Upper lobe of left lung (tissue), 6 donors: ENCODE measurements at places on chromosomes 3 and 15. TPM values are rescaled to one million over a fixed set of nuclear protein-coding genes. Genes with fewer than 3 reads are reported as not detected.

Gene WDR49
- 25.1 TPM for total RNA-seq

Gene POLQ
- under 0.01 TPM for total RNA-seq

Gene ACTC1
- total RNA-seq = not detected

Gene NPAP1
- not detected for total RNA-seq

Gene NLGN1
- total RNA-seq = 2.2 TPM

Gene SFMBT1
- 24.5 TPM for total RNA-seq

Gene USP19
- total RNA-seq = 64.4 TPM

Gene B3GNT5
- total RNA-seq = 44.5 TPM

Gene TMCO5A
- not detected for total RNA-seq

- H3K27me3 ChIP-seq = no peaks in the 10 kb centered on the region
- no peak overlapping the region for H3K27ac ChIP-seq
- DNase-seq = no peak
- H3K4me3 ChIP-seq = no peak overlapping the region
These were observed 70.6 kb downstream of the USF3 start for GRCh38 chr3:113625834-113626233.

GRCh38 chr3:196203846-196204245 lies 7.4 kb downstream of the ZDHHC19 start:
- H3K36me3 ChIP-seq = no peaks in the 10 kb centered on the region
- peaks cover 11% of the 10 kb centered on the region for H3K4me1 ChIP-seq
- no peak for DNase-seq
- no peaks in the 10 kb centered on the region for H3K27me3 ChIP-seq
- no peak overlapping the region for H3K27ac ChIP-seq
- H3K4me3 ChIP-seq = no peak overlapping the region

GRCh38 chr15:65841121-65841930 lies 28.0 kb upstream of the RAB11A start:
- no peaks in the 10 kb centered on the region for H3K36me3 ChIP-seq
- H3K4me1 ChIP-seq = peaks cover 34% of the 10 kb centered on the region
- DNase-seq = no peak
- peak overlapping the region; percentile 69 for H3K27ac ChIP-seq
- H3K4me3 ChIP-seq = peak overlapping the region; percentile 19
- no peaks in the 10 kb centered on the region for H3K27me3 ChIP-seq

DNA sequence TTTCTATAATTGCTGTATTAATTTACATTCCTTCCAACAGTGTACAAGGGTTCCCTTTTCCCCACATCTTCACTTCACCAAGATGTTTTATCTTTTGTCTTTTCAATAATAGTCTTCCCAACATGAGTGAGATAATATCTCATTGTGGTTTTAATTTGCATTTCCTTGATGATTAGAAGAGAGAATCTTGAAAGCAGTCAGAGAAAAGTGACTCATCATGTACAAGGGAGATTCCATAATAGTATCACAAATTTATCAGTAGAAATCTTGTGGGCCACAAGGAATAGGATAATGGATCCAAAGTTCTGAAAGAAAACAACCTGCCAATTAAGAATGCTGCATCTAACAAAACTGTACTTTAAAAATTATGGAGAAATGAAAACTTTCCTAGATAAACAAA lies 189.3 kb downstream of the NECTIN3 start:
- no peaks in the 10 kb centered on the region for H3K27me3 ChIP-seq
- H3K4me1 ChIP-seq = no peaks in the 10 kb centered on the region

- no peaks in the 10 kb centered on the region for H3K36me3 ChIP-seq
- H3K27ac ChIP-seq = no peak overlapping the region
- H3K4me1 ChIP-seq = peaks cover 3% of the 10 kb centered on the region
- no peaks in the 10 kb centered on the region for H3K27me3 ChIP-seq
- H3K4me3 ChIP-seq = no peak overlapping the region
- DNase-seq = no peak
These were observed 120.9 kb upstream of the PDZRN3 start for GRCh38 chr3:73745526-73746191.

GRCh38 chr3:185744997-185745843 lies 79.6 kb downstream of the IGF2BP2 start:
- no peak for DNase-seq
- H3K36me3 ChIP-seq = no peaks in the 10 kb centered on the region
- H3K4me3 ChIP-seq = no peak overlapping the region
- H3K4me1 ChIP-seq = peaks cover 16% of the 10 kb centered on the region
- H3K27me3 ChIP-seq = no peaks in the 10 kb centered on the region

GRCh38 chr15:30922480-30923311 lies 19.0 kb downstream of the FAN1 start:
- H3K36me3 ChIP-seq = peaks cover 22% of the 10 kb centered on the region
- no peaks in the 10 kb centered on the region for H3K27me3 ChIP-seq
- no peaks in the 10 kb centered on the region for H3K4me1 ChIP-seq
- no peak overlapping the region for H3K27ac ChIP-seq
- H3K4me3 ChIP-seq = no peak overlapping the region
- DNase-seq = peak; percentile 34

- no peaks in the 10 kb centered on the region for H3K27me3 ChIP-seq
- no peak for DNase-seq
- H3K27ac ChIP-seq = no peak overlapping the region
- peaks cover 24% of the 10 kb centered on the region for H3K4me1 ChIP-seq
- H3K36me3 ChIP-seq = peaks cover 4% of the 10 kb centered on the region
- H3K4me3 ChIP-seq = no peak overlapping the region
These were observed 5.1 kb downstream of the TEX264 start for GRCh38 chr3:51676102-51676640.

DNA sequence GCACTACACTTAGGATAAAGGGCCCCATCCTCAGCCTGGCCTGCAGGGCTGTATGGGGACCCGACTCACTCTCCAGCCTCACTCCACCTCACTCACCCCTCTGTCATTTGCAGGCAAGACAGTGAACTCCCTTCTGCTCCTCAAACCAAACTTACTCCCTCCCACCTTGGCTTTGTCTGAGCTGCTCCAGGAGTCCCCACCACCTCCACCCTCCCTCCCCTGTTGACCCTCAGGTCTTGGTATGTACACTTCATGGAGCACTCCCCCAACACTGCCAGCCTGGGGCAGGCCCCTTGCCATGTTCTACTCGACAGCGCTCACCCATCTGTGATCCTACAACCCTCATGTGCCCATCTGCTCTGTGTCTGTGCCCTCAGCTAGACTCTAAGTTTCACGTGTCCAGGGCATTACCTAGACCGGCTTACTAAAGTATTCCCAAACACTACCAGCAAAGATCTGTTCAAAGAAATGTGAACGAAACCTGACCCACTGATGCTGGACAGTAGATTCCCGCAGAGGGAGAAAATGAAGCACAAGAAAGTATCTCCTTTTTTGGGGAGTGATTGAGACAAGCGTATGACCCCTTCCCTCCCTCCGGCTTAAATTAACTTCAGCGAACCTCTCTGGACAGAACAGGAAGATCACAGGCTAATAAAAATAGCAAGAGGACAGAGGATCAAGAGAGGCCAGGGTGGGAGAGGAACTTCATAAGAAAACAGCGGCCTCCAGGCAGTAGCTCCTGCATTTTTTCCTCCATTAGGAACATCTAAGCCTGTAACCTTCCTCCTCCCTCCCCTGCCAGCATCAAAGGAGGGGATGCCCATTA lies 113.2 kb downstream of the RFTN1 start:
- no peak for DNase-seq
- no peaks in the 10 kb centered on the region for H3K36me3 ChIP-seq
- peak overlapping the region; percentile 50 for H3K27ac ChIP-seq

GRCh38 chr3:9644245-9644644 lies 5.1 kb upstream of the MTMR14 start:
- no peaks in the 10 kb centered on the region for H3K36me3 ChIP-seq
- no peak for DNase-seq
- no peak overlapping the region for H3K4me3 ChIP-seq
- H3K27ac ChIP-seq = no peak overlapping the region

GRCh38 chr3:113571360-113571759 lies 39.0 kb downstream of the SIDT1 start:
- DNase-seq = no peak
- H3K27me3 ChIP-seq = no peaks in the 10 kb centered on the region
- H3K36me3 ChIP-seq = no peaks in the 10 kb centered on the region
- H3K27ac ChIP-seq = no peak overlapping the region
- H3K4me3 ChIP-seq = no peak overlapping the region
- no peaks in the 10 kb centered on the region for H3K4me1 ChIP-seq

GRCh38 chr3:65796676-65797075 lies 242.0 kb downstream of the MAGI1 start:
- H3K27ac ChIP-seq = no peak overlapping the region
- no peak overlapping the region for H3K4me3 ChIP-seq
- no peaks in the 10 kb centered on the region for H3K27me3 ChIP-seq

- H3K27ac ChIP-seq = no peak overlapping the region
- DNase-seq = no peak
- no peaks in the 10 kb centered on the region for H3K36me3 ChIP-seq
These were observed 54.0 kb downstream of the SNTN start for GRCh38 chr3:63706321-63707085.

- no peaks in the 10 kb centered on the region for H3K4me1 ChIP-seq
- no peaks in the 10 kb centered on the region for H3K36me3 ChIP-seq
- H3K27ac ChIP-seq = no peak overlapping the region
- H3K27me3 ChIP-seq = no peaks in the 10 kb centered on the region
- H3K4me3 ChIP-seq = no peak overlapping the region
These were observed 225.1 kb upstream of the NDN start for GRCh38 chr15:23912191-23912590.

DNA sequence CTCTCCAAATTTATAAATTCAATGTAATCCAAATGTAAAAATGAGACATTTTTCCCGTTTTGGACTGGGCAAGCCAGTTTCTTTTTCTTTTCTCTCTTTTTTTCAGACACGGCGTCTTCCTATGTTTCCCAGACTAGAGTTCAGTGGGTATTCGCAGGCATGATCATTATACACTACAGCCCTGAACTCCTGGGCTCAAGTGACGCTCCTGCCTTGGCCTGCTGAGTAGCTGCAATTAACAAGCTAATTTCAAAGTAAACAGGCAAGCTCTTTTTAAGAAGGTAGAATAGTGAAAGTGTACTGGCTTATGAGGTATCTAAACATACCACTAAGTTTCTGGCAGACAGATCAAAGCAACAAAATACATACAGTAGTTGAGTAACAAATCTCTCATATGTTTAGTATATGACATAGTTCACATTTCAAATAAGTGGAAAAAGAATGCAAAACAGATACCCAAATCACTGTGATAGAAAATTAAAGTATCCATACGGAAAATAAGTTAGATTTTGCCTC lies 13.5 kb downstream of the HIGD1A start:
- no peaks in the 10 kb centered on the region for H3K36me3 ChIP-seq
- H3K4me1 ChIP-seq = peaks cover 7% of the 10 kb centered on the region
- no peak overlapping the region for H3K4me3 ChIP-seq
- DNase-seq = no peak

GRCh38 chr3:171849617-171850319 lies 6.6 kb downstream of the TMEM212 start:
- no peaks in the 10 kb centered on the region for H3K4me1 ChIP-seq
- no peaks in the 10 kb centered on the region for H3K36me3 ChIP-seq
- no peaks in the 10 kb centered on the region for H3K27me3 ChIP-seq
- no peak overlapping the region for H3K27ac ChIP-seq
- no peak for DNase-seq

- H3K36me3 ChIP-seq = no peaks in the 10 kb centered on the region
- no peak overlapping the region for H3K27ac ChIP-seq
- H3K27me3 ChIP-seq = no peaks in the 10 kb centered on the region
- no peak overlapping the region for H3K4me3 ChIP-seq
- no peak for DNase-seq
These were observed 136.8 kb downstream of the MEX3B start for GRCh38 chr15:81909011-81909358.

DNA sequence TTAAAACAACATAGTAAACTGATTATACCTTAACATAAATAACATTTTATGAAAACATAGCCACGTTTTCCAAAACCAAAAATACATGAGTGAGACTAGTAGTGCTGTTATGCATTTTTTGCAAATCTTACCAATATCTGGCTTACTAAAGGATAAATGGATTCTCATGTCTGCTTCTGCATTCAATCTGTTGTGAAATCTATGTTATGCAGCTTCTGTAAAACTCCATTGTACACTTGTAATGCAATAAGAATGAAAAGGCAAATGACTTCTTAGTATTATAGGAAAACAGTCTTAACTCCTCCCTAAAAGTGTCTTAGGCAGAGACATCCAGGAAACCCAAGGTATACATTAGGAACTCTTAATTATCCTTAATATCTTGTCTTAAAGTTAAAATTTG lies 330.9 kb upstream of the THBS1 start:
- DNase-seq = no peak
- no peaks in the 10 kb centered on the region for H3K27me3 ChIP-seq
- no peaks in the 10 kb centered on the region for H3K4me1 ChIP-seq
- no peak overlapping the region for H3K27ac ChIP-seq
- H3K36me3 ChIP-seq = no peaks in the 10 kb centered on the region

- no peaks in the 10 kb centered on the region for H3K36me3 ChIP-seq
- DNase-seq = no peak
- H3K27me3 ChIP-seq = no peaks in the 10 kb centered on the region
- H3K27ac ChIP-seq = no peak overlapping the region
- no peak overlapping the region for H3K4me3 ChIP-seq
These were observed 6.3 kb downstream of the DUOXA1 start for GRCh38 chr15:45123397-45123796.

- no peaks in the 10 kb centered on the region for H3K36me3 ChIP-seq
- no peak for DNase-seq
- H3K27me3 ChIP-seq = no peaks in the 10 kb centered on the region
These were observed 272.6 kb upstream of the IGF1R start for GRCh38 chr15:98375513-98376340.

GRCh38 chr15:69820819-69821218 lies 276.9 kb downstream of the TLE3 start:
- no peak overlapping the region for H3K4me3 ChIP-seq
- no peaks in the 10 kb centered on the region for H3K36me3 ChIP-seq
- no peak for DNase-seq
- H3K4me1 ChIP-seq = no peaks in the 10 kb centered on the region
- H3K27me3 ChIP-seq = no peaks in the 10 kb centered on the region

DNA sequence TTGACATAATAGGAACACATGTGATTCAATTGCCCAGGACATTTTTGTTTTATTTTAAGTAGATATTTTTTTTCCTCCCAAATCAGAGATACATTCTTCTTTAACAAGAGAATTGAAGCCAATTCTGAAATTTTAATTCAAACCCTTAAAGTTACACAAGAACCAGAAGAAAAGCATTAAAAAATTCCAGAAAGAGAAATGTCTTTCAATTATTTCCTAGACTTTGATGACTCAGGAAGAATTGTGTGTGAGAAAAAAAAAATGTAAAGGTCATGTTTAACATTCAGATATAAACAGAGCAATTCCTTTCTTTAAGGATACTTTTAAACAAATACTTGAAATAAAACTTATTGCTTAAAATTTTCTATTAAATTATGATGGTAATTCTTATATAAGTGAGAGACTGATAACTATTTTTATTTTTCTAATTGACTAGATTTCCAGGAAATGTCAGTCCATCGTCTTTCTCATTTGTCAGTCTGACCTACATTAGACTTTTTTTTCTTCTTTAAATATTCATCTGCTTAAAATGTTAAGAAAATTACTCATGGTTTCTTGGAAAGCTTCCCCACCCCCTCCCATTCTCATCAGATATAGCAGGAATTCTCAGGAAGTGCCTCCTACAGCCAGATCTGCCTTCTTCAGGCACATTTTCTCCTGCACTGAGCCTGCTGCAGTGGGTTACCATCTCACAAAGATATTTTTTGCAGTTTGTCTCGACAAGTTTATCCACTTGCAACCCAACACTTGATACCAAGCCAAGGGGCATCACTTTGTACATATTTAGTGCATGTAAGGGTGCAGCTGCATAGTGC lies 261.8 kb upstream of the CBLB start:
- no peak for DNase-seq
- H3K27ac ChIP-seq = no peak overlapping the region
- H3K36me3 ChIP-seq = no peaks in the 10 kb centered on the region
- no peaks in the 10 kb centered on the region for H3K27me3 ChIP-seq
- H3K4me3 ChIP-seq = no peak overlapping the region

GRCh38 chr3:154334973-154335420 lies 10.7 kb upstream of the DHX36 start:
- H3K36me3 ChIP-seq = no peaks in the 10 kb centered on the region
- H3K27me3 ChIP-seq = no peaks in the 10 kb centered on the region
- no peak overlapping the region for H3K4me3 ChIP-seq
- H3K27ac ChIP-seq = no peak overlapping the region
- no peaks in the 10 kb centered on the region for H3K4me1 ChIP-seq
- DNase-seq = no peak
